Osteoblast (primary cell): ENCODE measurements at places on chromosomes 4 and X.

GRCh38 chrX:154967603-154968002, 54.9 kb downstream of the F8 start:
- DNase-seq: no peak

DNA sequence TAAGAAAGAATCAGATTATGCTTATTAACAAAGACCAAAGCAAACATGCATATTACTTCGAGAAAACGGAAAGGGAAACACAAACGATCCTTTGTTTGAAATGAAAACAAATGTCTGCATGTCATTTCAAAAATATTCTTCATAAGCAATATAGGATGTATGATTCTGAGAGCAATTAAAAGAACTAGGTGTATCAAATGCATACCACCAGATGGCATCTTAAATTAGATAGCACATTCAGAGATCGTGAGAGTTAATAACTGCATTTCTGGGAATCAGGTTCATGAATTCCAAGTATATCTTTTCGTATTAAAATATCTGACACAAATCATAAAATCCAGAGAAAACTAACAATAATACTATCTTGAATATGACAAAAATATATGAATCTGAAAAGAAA, 159.5 kb downstream of the PPP3CA start:
- DNase-seq: no peak

GRCh38 chr4:85860066-85860740, 385.3 kb downstream of the ARHGAP24 start:
- DNase-seq: peak; percentile 41

- DNase-seq: no peak
These were observed 73.1 kb upstream of the EPGN start for GRCh38 chr4:74235135-74235534.

DNA sequence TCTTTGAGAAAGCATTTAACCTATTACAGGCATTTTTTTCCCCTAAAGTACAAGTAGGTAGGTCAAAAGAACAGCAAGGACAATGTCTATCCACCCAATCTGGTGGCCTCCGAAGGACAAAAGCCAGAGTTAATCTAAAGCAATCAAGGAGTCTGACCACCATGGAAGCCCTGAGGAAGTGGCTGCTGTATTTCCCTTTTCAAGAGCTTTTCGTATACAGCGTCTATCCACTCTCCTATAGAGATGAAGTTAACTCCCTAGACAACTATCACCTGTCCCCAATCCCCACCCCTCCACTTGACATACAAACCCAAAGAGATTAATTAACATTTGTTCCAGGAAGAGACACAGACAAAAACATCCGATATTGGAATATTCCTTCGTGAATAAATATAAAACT, 85.5 kb downstream of the SNCA start:
- no peak for DNase-seq

- DNase-seq: peak; percentile 52
These were observed 17.6 kb downstream of the SASH3 start for GRCh38 chrX:129797251-129797906.

- peak; percentile 89 for DNase-seq
These were observed 561 bp downstream of the IRAK1 start for GRCh38 chrX:154019061-154019621.

DNA sequence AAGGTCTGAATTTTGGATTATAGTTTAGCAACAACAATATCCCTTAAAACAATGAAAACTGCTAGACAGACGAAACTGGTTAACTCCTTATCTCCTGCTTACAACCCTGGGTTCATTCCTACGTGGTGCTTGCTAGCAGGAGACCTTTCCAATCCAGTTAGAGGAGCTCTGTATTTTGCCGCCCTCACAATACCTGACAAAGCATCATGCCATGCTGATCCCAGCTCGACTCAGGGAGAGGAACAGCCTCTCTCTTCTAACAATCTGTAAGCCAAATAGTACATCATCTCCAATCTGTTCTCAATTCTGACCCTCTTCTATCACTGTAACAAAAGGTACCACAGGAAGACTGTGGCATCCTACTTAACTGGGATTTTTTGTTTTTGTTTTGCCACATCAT, 74.4 kb downstream of the PAPSS1 start:
- no peak for DNase-seq

DNA sequence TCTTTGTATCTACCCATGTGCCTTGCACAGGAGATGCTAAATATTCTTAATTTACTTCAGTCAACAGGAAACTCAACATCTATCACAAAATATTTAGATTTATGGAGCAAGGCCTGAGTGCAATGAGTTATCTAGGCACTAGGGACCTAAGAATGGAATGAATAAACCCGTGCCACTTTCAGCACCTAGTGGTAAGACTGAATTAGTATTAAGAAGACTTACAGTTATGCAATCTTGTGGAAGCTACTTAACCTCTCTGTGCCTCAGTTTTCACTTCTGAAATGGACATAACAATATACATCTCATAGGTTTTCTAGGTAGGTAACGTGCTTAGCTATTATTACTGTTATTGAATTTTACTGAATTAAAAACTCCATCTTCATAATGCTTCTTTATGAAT, 144.6 kb upstream of the MAP3K15 start:
- no peak for DNase-seq

DNA sequence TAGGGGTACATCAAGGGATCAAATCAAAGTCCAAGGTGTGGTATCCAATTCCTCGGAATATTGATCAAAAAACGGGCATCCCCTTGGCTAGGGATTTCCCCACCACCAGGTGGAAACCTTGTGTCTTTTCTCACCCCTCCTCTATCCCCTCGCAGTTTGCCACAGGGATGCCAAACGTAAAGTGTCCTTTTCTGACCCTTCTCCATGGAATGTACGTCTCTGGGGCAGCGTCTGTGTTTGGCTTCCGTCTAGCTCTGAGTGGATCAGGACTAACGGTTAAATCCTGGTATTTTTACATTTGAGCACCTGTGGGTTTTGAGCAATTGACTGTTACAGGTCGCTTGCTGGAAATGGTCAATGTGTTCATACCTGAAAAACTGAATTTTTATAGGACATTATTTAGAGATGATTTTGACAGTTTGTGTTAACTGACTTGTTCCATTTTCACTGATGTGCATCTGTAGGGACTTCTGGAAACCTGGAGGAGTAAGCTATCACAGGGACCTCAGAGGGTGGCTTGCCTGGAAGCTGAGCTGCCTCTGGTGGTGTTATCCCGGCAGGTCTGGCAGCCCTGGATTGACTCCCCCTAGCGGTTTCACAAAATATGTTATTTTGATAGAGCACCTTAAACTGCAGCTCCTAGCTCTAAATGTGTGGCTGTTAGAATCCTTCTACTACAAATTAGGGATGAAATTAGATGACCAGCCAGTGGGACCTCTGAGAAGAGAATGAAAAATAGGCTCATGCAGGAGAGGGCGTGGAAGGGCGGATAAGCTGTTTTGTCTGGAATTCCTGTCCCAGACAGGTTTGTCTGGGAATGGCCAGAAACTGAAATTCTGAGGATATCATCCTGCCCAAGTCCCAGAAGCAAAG, 8.8 kb upstream of the MGST2 start:
- peak; percentile 88 for DNase-seq

DNA sequence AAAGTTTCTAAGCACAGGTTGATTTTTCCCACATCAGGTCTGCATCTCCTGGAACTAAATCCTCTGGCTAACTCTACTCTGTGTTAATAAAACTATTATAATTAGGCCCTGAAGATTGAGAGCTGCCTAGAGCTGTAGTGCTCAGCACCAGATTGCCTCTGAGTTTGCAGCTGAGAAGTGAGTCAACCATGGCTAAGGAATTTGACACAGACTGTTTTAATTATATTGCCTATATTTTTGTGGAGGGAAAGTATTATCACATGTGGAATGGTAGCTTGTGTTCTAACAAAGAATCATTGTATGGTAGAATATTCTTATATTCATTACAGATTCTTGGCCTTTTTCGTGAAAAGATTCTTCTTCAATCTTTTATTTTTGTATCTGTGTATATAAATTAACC, 1907.6 kb upstream of the TENM3 start:
- DNase-seq: no peak

DNA sequence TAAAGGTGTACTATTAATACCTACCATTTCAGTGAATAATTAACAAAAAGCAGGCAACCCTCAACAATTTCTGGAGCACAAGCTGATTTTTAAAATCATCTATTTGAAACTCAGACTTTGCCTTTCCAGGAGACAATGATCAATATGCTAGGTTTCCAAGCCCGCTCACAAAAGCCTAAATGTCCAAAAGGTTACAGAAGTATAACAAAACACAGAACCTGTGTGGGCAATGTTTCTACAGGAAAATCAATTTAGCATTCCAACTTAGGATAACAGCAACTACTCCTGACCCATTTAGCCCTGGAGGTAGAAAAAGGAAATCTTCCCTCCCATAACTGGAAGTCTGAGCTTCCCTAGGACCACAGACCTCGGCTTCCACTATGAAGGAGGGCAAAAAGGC, 3.9 kb downstream of the TAB3 start:
- no peak for DNase-seq

DNA sequence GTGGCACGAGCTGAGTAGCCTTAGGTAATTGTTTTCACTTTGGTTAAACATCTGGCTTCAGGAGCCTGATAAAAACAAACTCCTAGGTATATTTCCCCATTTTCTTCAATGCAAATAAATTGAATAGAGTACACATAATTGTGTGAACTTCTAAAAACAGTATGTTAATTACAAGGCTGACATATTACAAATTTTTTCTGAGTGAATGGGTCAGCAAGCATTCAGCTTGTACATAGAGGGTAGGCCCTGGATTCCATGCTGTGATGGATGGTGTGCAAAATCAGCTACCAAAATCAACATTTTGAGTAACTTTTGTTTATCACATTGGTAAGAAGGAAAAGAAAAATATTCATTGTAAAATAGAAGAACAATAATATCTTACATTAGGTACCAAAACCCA, 12.2 kb downstream of the TNIP3 start:
- no peak for DNase-seq

GRCh38 chr4:6992728-6993677, 50.2 kb upstream of the TADA2B start:
- DNase-seq: peak; percentile 57

DNA sequence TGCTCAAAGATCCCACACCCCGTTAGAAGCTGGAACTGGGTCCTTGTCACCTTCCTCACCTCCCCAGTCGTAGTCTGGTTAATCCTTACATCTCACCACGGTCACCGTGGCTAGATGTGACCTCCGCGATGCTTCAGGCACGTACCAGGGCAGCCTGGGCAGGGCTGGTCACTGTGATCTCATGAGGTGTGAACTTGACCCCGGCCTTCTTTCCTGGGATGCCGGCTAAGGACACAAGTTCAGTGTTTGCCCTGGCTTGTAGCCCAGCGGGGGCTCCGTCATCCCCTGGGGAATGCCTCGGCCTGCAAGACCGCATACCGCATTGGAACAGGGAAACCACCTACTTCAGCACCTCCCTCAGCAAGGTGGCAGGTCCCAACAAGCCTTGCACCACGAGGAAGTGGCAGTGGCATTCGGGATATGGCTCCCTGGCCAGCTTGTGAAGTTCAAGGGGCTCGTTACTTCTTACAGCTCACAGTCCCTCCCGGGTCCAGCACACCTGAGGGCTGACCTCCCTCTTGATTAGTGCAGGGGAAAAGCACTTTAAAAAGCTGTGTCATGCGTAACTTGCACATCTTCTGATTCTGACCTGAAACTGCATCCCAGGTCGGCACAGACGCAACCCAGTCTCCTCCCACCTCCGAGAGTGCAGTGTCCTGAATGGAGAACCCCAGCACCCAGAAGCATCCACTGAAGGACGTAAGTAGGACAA, 25.9 kb downstream of the NOP14 start:
- peak; percentile 91 for DNase-seq

GRCh38 chrX:116009861-116010710, 160.5 kb upstream of the AGTR2 start:
- DNase-seq: no peak
